ENCODE measurements at places on chromosomes 12 and 14. TPM values are rescaled to one million over a fixed set of nuclear protein-coding genes. Genes with fewer than 3 reads are reported as not detected.

DNA sequence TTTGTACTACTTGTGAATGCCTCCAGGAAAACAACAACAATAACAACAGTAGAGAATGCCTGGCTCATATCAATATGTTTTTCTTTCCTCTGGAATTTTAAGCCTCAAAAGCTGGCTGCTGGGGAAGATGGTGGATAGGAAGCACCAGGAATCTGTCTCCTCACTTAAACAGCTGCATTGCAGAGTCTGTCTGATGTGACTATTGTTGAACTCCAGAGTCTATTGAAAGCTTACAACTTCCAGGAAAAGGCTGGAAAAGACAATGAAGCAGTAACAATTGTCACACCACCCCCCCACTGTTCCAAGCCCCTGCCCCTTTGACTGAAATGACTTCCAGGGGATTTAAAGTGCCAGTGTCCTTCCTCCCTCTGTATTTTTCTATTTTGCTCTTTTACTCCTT is 309.7 kb downstream of the BMP4 start:
- no peak for DNase-seq

DNA sequence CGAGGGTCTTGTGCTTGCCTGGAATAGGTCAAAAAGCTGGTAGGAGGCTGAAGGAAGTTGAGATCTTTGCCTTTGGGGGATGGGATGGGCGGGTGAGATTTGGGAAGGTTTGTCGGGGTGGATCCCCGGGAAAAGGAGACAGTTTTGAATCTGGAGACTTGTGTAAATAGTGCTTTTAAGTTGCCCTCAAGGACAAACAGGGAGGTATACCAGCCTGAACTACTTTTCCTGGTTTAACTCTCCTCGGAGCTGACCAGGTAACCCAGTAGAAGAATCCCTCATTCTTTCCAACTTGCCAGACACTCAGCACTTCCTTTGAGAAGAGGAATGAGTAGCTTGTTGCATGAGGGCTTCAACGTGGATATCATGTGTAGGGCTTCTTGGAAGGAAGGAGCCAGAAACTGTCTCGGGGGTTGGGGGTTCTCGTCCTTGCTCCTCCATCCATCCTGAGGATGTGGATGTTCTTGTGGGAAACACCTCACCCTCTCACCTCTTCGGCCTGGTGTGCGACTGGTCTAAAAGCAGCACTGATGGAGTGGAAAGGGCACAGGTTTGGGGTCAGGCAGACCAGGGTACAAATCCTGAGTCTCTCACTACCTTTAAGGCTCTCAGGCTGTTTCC is 1.9 kb downstream of the TEAD4 start:
- DNase-seq: peak; percentile 12

DNA sequence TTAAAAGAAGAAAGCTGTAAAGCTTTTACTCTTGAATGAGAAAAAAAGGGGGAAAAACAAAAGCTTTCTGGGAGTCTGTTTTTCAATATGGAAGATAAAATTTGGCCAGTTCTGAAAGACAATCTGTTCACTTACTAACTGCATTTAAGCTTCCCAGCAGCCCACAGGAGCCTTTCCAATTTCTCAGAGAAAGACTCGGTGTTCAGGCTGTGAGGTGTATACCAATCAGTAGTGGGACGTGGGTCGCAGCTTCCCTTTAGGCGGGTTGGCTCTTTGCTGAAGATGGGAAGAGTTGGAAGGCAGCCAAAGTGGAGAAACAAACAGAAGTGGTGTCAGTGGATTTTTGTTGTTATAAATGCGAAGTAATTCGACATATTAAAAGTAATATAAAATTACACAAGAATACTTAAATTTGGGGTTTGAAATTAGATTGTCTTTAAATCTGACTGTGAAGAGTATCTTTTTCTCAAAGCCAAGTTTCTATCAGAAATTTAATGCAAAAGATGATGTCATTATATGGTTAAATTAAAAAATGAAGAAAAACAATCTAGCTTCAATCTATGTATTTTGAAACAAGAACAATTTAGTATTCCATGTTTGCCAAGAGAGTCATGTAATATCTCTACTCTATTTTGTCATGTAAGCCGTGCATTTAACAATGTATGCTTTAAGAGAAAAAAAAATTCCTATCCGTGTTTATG is 590.2 kb upstream of the ATXN7L3B start:
- no peak for DNase-seq

DNA sequence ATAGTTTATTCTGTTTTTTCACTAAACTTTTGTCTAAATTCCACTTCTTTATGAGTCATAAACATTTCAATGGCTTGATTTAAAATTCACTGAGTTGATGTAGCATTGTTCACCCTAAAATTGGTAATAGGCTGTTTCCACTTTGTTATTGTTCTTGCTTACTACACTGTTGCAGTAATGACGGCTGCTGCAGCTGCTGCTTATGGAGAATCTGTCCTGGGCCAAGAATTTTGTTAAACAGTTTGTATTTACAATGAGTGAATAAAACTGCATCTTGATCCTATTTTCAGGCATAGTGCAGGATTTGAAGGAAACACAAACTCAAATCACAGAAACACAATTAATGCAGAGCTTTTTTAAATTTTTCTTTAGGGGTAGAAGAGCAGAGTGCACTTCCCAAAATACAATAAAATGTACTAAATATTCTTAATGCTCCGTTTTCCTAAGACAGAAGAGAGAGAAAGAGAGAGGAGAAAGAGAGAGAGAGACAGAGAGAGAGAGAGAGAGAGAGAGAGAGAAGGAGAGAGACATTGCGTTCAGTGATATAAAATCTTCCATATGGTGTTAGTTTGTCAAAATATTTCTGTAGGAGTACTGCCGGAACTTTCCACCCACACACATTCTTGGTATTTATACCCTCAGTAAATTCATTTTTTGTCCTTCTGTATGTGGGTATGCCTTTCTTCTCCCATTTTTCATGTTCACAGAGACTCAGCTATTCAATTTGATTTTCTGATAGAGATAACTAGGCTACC is 266.4 kb downstream of the LRFN5 start:
- no peak for DNase-seq

GRCh38 chr14:47596232-47596631 is 79.2 kb downstream of the MDGA2 start:
- no peak for DNase-seq

DNA sequence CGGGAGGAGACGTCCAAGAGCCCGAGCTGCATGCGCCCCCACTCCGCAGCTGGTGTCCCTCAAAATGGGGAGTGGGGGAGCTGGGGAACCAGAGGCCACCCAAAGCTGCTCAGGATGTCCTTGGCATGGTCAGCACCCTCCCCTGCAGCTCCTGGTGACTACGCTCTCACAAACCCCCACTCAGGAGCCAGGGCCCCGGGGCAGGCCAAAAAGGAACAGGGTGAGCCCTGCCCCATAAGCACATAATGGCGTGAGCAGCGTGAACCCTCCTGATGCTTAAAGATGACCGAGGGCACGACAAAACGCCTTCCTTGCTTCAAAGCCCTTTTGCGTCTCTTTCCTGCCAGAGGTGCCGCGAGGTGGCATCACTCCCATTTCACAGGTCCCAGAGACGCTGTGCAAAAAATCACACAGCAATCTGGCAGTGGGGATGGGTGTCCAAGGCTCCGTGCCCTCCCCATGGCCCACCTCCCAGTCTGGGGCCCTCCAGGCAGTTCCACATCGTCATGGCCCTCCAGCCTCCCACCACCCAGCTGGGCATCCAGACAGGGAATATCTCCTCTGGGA is 13.5 kb downstream of the NCOR2 start:
- no peak for DNase-seq

DNA sequence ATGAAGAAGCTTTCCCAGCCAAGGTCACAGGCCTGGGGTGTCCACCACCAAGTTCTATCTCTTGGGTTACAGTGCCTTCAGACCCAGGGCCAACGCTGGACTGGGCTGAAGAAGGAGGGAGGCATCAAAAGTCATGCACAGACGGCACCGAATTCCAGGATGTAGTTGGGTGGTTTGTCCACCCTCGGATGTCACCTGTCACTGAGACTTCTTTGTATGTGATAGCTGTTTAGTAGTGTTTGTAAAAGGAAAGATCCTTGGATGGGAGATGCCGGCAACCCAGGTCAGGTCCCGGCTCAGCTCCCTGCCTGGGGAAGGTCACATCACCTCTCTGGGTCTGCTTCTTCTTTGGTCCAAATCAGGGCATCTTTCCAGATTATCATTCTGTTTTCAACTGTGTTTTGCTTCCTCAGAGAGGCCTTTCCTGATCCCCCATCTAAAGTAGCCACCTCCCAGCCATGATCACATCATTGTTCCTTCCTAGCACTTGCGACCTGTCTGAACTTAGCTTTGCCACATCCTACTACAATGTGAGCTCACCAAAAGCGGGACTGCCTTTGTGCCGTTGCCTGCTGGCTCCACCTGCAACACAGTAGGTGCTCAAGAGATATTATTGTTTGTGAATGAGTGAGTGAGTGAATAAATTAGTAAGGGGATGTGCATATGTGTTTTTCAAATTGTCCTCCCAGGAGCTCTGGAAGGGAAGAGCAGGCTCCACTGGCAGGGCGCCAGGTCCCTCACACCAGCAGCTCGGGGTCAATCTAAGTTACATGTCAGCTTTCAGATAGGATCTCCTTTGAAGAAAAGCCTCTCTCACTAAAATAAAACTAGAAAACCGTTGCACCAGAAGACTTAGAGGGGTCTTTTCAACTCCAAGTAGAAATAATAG is 2.1 kb downstream of the TSPAN11 start:
- no peak for DNase-seq

DNA sequence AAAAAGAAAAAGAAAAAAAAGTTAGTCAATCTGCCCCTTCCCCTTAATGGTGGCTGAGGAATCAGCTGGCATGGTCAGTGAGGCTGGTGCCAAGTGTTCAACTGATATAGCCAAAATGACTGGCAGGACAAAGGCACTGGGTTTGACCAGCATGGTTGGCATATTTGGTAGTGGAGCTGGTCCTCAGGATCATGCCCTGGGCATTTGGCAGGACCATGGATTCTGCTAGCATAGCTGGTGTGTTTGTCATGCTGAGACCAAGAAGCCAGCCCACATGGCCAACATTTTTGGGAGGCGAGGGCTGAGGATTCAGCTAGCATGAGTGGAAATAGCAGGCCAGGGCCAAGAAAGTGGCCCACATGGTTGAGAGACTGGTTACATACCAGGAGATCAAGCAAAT is 136.5 kb downstream of the FBXL14 start:
- no peak for DNase-seq

GRCh38 chr14:95522556-95522955 is 6.1 kb upstream of the SYNE3 start:
- no peak for DNase-seq

- no peak for DNase-seq
These were observed 6.5 kb downstream of the C12orf43 start for GRCh38 chr12:121009741-121010140.

GRCh38 chr14:72634691-72635616 is 258.9 kb downstream of the DPF3 start:
- DNase-seq: no peak

The AKAP3 gene
- 1.5 TPM for total RNA-seq

The ANKRD33 gene
- total RNA-seq: 0.26 TPM

The CLEC4C gene
- total RNA-seq: not detected

The DPPA3 gene
- total RNA-seq: not detected
